ENCODE measurements at places on chromosomes 6 and 20.
A peak's percentile ranks its signal among the peaks of the same experiment; 100 is the strongest.

GRCh38 chr6:43767553-43768505 is 2.2 kb upstream of the VEGFA start:
- DNase-seq, result no peak

GRCh38 chr6:71125216-71125615 is 163.4 kb upstream of the OGFRL1 start:
- DNase-seq, result no peak

DNA sequence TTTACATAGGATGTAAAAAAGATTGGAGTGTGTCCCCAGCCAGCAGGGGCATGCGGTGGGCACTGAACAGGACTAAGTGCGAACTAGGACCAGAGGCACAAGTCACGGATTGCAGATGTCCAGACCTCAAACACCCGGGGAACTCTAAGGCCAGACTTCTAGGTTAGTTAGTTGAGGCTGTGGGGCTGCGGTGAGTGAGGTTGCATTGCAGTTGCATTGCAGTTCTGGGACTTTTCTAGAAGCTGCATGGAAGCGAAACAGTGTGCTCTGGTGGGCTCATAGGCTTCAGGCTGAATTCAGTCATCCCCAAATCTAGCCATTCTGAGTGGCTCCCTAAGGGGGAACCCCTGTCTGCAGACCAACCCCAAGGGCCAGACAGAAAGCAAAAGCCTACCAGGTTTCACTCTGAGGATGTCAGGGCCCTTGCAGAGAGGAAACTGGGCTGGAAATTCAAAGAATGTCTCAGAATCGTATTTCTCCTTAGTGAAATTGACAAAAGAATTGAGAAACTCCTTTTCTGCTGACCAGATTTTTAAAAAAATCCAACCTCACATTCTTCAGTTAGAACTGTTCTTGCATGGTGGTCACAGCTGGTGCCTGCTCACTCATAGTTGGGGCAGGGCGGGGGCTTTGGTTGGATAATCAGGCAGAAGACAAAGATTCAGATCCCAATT is 182.8 kb downstream of the ZDHHC14 start:
- no peak for DNase-seq

DNA sequence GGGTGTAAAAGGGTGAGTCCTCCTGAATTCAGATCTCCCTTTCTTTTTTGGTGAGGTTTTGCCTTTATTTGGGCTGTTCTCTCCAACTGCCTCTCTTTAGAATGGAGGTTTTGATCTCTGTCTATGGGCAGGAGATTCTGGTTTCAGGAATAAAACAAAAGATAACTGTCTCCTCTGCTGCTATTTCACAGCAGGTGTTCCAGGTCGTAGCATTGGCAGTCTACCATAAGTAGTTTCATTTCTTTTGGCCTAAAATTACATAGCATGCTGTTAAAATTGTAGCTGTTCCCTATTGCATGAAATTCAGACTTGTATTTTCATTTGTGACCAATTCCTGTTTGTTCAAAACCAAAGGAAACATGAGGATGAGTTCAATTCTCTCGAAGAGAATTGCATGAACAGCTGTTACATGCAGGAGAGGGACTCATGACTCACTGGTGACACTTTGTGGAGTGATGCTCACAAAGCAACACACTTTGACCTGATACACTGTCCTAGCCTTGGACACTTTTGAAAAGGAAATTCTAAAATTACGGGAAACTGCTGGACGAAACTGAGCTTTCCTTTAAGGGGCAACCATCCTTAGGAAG is 76.8 kb upstream of the SIRPG start:
- DNase-seq, result peak; percentile 66

DNA sequence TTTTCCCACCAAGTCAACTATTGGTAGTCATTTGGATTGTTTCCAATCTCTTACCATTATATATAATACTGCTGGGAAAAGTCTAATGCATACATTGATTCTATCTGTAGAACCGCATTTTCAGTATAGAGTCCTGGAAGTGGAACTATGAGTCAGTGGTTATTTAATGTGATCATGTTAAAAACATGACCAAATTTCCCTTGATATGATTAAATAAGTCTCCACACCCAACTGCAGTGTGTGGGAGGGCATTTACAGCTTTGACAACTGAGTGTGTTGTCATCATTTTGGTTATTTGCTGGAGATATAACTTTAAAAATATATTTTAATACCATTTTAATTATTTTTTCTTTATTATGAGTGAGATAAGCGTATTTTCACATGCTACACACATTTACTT is 1027.6 kb downstream of the EYS start:
- DNase-seq, result no peak

GRCh38 chr6:135170849-135171248 is 10.3 kb upstream of the MYB start:
- no peak for DNase-seq

DNA sequence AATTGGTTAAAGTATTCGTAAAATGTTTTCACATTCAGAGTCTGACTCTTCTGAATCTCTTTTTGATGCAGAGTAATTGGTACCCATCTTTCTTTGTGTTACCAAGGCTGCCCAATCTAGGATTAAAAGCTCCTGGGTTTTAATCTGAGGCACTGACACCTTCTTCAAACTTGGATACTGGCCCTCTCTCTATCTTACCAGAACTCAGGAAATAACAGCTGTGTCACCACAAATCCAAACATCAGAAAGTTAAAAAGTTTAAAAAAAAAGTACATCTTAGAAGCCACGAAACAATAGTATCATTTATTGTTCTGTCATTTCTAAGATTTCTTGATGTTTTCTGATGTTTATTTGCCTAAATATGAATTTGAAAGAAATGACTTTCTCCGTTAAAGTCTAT is 255.5 kb upstream of the RUNX2 start:
- no peak for DNase-seq

DNA sequence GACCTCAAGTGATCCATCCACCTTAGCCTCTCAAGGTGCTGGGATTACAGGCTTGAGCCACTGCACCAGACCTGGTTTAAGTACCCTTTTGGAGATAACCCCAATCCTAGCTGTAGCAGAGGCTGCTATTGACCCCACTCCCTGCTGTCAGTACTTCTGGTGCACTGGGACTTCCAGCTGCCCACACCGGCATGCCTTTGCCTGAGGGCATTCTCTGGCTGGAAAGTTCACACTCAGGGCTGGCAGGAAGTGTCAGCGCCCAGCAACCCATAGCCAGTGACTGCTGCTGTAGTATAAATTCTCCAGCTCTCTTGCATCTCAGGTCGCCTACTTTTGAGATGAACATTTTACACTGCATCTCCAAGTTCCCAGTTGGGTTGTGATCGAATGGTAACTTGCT is 75.3 kb downstream of the UTRN start:
- no peak for DNase-seq

GRCh38 chr6:97557355-97557754 is 274.3 kb upstream of the MMS22L start:
- DNase-seq, result no peak

DNA sequence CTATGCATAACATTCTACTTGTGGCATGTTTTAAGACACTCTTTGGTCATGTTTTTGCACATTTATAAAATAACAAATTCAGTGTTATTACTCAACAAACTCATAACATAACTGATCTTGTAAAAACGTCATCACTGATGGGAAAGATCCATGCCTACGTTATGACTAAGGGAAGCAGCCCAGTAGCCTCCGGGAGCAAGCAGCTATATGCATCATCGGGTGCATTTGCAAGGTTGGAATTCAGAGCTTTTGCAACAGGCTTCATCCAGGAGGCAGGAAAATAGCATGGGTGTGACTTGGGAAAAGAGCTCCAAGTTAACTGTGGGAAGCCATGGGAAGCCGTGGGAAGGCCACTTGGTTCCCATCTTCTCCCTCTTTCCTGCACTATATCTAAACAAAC is 271.6 kb upstream of the SGK1 start:
- no peak for DNase-seq

DNA sequence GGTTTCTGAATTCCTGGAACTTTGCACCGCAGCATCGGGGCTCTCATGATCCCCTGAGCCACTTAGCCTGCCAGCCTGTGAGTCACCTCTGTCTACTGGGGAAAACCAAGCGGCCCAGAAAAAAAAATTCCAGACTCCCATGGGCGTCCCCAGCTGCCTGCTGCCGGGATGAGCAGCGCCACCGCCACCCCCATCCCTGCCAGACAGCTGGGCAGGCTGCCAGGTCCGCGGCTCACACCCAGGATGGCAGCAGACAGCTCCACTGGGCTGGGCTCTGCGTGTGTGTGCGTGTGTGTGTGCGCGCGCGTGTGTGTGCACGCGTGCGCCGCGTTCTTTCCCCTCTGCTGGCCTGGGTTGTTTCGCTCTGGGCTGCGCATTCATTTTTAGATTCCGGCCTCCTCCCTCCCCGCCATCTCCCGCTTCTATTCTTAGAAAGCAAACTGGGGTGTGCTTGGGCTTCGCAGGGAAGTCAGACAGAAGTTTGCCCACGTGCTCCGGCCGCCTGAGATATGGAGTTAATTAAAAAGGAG is 38.9 kb upstream of the PMEPA1 start:
- peak; percentile 34 for DNase-seq

- no peak for DNase-seq
Observed at GRCh38 chr20:15916623-15917022, 656.6 kb downstream of the KIF16B start.

DNA sequence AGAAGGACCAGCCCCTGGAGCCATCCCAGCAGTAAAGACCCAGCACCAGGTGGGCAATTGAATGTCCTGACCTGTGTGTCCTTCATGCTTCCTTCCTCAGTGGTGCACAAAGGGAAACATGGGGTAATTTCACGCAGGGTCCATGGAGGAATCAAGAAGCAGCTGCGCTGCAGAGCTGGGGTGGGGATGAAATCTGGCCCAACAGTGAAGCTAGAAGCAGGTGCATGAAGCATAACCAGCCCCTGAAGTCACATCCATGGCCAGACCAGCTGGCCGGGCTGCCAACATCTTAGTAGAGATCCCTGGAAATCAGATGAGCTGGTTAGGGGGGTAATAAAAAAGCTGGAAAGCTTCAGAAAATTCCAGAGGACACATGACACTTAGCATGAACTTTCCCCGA is 646.7 kb upstream of the DEFB115 start:
- DNase-seq, result no peak

- no peak for DNase-seq
Observed at GRCh38 chr6:55141611-55142010, 32.7 kb upstream of the HCRTR2 start.

DNA sequence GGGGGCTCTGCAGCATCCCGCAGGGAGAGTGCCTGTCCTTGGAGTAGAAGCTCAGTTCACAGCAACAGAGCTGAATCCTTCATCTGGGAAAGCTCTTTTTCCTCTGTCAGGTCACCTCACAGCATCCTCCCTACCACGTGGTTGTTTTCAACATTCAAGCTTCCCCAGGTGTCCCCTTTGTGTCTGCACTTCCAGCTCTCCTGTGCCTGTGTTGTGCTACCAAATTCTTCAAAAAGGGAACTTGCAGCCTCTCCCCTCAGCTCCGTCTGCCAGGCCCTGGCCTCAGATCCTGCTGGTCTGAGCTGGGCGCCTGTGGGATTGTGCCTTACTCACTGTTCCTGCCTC is 108.4 kb downstream of the FOXF2 start:
- DNase-seq, result no peak

DNA sequence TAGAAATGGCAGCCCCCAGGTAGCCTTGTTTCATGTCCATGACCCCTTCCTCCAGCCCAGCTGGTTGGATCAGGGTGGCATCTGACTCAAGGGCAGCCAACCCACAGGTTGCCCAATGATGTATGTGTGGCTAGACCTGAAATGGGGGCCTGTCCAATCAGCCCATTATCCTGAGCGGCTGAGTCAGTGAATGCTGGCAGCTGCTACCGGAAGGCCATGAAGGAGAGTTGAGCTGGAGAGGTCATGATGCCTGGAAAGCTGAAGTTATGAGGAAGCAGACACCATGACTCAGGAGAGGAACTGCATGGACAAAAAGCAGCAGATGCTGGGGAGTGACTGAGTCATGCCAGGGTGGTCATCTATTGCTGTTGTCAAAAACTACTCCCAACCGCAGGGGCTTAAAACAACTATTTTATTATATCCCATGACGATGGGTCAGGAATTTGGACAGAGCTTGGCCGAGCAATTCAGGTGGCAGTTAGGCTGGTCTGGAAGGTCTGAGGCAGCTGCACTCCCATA is 67.3 kb downstream of the MDGA1 start:
- no peak for DNase-seq

DNA sequence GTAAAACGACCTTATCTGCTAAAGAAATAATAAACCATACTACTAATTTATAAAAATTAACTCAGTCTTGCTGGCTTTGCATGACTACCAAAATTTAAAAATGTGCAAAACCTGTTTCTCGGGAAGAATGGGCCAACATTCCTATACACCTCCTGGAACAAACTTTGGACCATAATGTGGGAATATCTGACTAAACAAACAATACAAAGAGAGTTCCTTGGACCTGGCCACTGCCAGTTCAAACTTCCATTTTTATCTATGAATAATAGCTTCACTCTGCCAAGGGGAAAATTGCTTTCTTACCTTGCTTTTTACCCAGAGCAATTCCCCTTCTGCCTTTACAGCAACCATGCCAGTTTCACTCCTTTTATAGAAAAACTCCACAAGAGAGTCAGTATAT is 38.7 kb upstream of the POU5F1 start:
- DNase-seq, result no peak

- DNase-seq, result no peak
Observed at GRCh38 chr6:52454556-52454955, 34.4 kb downstream of the EFHC1 start.

DNA sequence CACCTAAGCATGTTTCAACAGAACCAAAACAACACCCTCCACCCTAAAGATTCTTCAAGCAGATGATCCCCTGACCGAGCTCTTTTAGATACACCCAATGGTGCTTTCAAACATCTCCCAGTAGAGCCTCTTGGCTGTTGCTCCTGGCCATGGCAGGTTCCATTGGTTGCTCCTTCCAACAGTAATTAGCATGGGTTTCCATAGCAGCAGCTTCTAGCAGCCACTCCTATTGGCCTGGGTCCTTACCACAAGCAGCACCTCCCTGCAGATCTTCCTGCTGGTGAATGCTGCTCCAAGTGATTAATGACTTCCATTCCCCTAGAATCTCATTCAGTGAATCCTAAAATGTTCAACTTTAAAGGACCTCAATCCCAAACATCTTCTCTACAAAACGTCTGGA is 13.9 kb downstream of the CCN2 start:
- no peak for DNase-seq

- no peak for DNase-seq
Observed at GRCh38 chr20:19543101-19543500, 215.0 kb upstream of the RIN2 start.

DNA sequence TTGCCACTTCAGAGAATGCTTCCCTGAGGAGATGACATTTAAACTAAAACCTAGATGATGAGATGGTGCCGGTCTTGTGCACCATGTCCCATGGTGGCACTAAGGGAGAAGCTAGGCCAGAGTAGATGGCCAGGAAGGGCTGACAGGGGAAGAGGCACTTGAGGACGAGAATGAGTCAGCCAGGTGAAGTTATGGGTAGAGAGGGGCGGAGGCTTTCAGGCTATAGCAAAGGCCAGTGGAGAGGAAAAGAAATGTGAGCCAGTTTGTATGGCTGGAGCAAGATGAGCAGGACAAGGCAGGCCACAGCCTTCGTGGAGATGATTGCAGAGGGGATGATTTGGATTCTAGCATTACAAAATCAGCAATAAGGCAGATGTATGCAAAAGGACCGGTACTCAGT is 44.7 kb upstream of the ADGRF4 start:
- no peak for DNase-seq

Measured in CD4-positive, alpha-beta T cell treated with Interleukin-10 for 1 hour (primary cell).